Activated naive CD8-positive, alpha-beta T cell treated with anti-CD3 and anti-CD28 coated beads, Interleukin-2, amount 50 U/mL, for 24 hours (primary cell): ENCODE measurements at places on chromosomes 2 and 18.

DNA sequence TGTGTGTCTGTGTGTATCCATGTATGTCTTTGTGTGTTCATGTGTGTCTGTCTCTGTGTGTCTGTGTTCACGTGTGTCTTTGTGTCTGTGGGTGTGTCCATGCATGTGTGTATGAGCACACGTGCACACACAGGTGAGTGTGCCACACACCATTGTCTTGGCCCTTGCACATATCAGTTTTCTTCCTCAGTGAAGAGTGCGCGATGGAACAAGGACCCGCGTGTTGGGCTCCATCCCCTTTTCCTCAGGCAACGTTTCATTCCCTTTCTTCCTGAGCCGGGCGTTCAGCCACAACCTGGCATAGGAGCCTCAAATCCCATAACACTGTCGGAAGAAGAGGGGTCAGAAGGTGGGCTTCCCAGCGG, 74.3 kb downstream of the PTGR3 start:
- DNase-seq = no peak

DNA sequence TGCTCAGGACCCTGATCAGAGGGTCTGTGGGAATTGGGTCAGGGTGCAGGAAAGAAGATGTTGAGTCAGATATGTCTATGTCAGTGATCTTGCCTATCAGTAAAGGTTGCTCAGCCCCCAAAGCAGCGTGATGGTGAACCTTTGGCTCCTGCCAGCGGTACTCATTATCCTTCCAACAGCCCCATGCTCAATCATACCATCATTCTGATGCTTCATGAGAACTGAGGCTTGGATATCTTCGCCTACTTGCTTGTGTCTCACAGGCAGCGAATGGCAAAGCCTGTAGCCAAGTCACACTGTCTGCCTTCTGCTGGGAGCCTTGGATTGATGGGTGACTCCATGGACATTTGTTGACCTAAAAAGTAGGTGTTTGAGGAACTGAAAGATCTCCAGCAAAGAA, 19.0 kb upstream of the TMEM214 start:
- DNase-seq = no peak

DNA sequence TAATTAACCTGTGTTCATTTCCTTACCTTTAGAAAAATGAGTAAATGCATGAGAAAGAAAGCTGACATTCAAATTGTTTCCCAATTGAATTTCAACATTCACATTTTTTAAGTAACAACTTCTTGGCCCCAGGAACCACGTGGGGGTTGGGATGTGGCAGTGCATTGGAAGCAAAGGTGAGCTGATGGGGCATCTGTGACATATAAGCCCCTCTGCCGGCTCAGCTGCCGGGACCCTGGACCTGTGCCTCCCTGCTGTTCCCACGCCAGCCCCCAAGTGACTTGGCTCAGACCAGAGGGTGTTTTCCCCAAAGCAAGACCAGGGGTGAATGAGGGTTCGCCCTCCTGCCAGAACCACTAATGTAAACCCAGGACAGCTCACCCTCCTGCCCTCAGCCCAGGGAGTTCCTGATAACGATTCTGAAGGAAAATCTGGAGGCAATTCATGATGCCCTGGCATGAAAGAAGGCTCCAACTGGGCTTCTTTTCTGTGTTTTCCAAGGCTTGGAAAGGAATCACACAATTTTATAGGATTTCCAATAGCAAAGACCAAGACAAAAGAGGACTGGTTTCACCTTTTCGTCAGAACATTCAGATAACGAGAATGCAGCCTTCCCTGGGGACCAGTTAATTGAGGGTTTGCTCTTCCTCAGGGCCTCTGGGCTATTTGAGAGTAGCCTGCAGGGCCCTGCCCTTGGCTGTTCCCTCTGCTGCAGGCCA, 193.2 kb upstream of the TWIST2 start:
- DNase-seq = no peak

DNA sequence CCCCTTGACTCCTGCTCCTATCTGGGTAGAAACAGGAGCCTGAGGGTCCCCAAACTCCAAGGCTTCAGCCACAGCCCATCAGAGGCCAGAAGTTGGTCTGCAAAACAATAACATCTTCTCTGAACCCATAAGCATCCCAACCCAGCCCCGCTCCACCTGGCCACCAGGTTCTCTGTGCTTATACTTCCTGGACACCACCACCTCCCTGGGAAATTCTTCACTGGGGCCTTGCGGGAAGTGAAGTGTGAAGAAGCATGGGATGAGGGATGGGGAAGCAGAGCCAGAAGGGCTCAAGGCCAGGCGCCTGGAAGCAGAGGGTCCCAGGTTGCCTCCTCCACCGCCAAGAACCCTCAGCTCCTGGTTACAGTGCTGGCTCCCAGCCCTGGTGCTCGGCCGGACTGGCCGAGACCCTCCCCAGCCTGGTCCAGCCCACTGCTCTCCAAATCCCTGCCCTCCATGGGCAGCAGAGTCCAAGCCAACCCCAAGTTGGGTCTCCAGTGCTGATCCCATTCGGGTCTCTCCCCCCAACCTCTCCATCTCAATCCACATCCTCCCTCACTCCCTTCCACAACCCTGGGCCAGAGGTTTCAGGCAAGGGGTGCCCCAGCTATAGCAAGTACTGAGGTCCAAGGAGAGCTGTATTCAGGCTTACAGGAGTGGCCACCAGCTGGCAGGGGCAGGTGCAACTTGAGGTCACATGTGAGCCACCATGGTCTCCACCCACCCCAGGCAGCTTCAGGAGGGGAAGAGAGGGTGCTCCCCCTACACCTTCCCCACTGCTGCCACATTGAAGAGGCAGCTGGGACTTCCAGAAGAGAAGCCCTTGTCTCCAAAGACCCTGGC, 60.7 kb downstream of the TNS1 start:
- no peak for DNase-seq

GRCh38 chr2:51424418-51424817, 392.5 kb upstream of the NRXN1 start:
- DNase-seq = no peak
